Stomach (tissue), 19 donors: ENCODE measurements at places on chromosomes 4 and X. TPM values are rescaled to one million over a fixed set of nuclear protein-coding genes. Genes with fewer than 3 reads are reported as not detected.

Gene AREG
- total RNA-seq = 12.7 TPM

Gene NWD2
- under 0.01 TPM for total RNA-seq

Gene RRH
- total RNA-seq = not detected

Gene CYLC1
- not detected for total RNA-seq

Gene TMEM156
- total RNA-seq = 0.37 TPM

- H3K27ac ChIP-seq = peak overlapping the region; percentile 40
- peaks cover 17% of the 10 kb centered on the region for H3K4me1 ChIP-seq
- no peaks in the 10 kb centered on the region for H3K27me3 ChIP-seq
Measured at GRCh38 chr4:137526681-137527080, 5.6 kb downstream of the PCDH18 start.

DNA sequence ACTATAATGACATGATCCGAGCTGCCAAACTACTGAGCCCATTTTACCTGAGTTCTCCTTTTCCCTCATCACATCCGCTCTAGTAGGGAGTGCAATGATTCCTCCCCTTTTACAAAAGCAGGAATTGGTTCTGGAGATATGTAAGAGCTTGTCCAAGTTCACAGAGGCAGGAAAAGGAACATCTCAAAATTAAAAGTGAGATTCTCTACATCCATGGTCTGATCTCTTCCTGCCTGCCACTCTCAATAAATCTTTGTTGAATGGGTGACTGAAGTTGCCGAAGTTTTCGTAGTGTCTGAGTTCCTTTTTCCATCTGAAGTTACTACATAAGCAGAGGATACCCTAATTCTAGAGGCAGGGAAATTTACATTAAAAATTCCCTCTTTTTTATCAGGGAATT, at the start of gene FGFBP1:
FGFBP1 (minus strand) TSS at position 101 of the 400 bp plus-strand sequence. CDS start 2,108 bp downstream, outside the sequence.
- no peak for DNase-seq
- no peaks in the 10 kb centered on the region for H3K36me3 ChIP-seq
- H3K4me3 ChIP-seq = no peak within 1 kb of the TSS
- no peaks in the 10 kb centered on the region for H3K27me3 ChIP-seq

DNA sequence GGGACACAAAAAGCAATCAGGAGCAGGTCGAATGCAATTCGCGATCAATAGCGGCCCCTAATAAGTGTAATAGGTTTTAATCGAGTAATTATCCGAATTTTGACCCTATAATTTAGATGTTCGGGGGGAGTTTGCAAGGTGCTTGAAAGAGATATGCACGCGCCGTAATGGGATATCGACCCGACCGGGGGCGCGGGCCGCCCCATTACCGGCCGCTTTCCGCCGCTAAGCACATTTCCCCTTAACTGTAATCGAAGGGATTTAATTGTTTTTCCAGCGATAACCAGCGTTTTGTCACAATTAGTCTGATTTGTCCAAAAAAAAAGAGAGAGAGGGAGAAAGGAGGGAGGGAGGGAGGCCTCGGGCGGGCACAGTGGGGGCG, 997 bp downstream of the NKX1-1 start:
- H3K4me1 ChIP-seq = peaks cover 17% of the 10 kb centered on the region
- H3K27me3 ChIP-seq = peaks cover 81% of the 10 kb centered on the region
- H3K4me3 ChIP-seq = no peak overlapping the region
- no peak overlapping the region for H3K27ac ChIP-seq
- no peak for DNase-seq
- H3K36me3 ChIP-seq = no peaks in the 10 kb centered on the region

DNA sequence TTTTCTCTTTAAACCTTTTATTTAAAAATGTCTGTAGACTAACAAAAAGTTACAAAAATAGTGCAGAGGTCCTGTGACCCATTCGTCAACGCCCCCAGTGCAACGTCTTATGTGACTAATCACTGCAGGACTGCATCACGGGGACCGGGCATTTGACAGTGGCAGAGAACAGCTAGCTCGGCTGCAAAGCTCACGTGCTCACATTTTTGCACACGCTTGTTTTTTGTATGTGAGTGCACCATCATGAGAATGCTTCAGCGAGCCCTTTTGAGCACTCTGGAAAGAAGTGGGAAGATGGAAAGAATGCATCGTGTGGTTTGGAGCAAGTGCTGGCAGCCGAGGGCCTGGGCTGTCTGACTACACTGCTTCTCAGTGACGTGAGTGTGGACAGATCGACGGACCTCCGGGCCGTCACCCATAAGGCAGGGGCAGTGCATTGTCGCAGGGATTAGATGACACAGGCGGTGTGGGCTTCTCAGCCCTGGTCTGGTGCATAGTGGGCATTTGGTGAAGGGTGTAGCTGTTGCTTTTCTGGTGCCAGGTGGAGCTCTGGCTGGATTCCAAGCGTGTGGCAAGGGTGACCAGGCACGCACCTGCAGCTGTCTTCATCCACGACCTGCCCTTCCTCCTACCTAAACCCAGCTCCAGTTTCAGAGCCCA, 17.7 kb downstream of the SPON2 start:
- H3K36me3 ChIP-seq = no peaks in the 10 kb centered on the region
- peak overlapping the region; percentile 35 for H3K27ac ChIP-seq
- H3K4me3 ChIP-seq = no peak overlapping the region
- H3K4me1 ChIP-seq = peaks cover 31% of the 10 kb centered on the region

DNA sequence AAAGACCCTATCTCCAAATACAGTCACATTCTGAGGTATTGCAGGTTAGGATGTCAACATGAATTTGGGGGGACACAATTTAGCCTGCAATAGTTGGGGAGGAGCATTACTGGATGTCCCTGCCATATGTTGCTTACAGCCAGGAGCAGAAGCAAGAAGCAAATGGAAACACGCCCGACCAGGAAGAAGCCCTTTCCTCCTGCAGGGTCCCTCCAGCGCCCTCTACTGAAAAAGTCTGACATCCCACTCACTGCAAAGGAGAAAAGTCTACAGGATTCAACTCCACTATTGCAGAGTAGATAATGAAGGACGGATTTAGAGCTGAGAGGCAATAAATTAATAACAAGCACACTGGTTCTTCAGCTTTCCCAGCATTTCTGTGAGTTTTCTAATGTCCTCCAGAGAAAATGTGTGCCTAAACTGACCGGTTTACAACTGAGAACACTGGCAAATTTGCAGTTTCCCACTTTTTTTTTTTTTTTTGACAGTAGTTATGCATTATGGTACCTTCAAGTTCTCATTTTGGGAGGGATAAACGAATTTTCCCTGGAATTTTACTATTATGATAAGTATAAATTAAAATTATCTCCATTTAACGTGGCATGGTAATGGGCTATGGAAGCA, 31.7 kb downstream of the COQ2 start:
- no peaks in the 10 kb centered on the region for H3K36me3 ChIP-seq
- no peak overlapping the region for H3K27ac ChIP-seq
- H3K4me3 ChIP-seq = no peak overlapping the region
- peaks cover 20% of the 10 kb centered on the region for H3K4me1 ChIP-seq
- no peaks in the 10 kb centered on the region for H3K27me3 ChIP-seq

DNA sequence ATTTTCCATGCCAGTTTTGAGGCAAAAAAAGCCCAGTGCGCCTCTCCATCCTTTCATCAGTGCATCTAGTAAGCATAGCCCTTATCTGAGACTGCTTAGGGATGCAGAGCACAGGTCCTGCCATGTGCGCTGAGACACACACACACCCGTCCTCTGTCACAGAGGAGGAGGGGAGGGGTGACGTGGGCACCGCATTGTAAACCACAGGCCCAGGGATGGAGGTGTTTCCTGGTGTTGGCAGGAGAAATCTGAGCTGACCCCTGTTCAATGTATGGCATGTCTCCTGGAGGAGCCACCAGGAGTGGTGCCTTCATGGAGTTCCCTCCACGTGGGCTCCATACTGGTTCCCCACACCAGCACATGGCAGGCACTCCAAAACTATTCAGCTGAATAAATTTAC, 65.8 kb upstream of the HELT start:
- H3K27me3 ChIP-seq = peaks cover 13% of the 10 kb centered on the region
- no peak overlapping the region for H3K27ac ChIP-seq
- no peaks in the 10 kb centered on the region for H3K4me1 ChIP-seq
- H3K4me3 ChIP-seq = no peak overlapping the region
- DNase-seq = no peak

DNA sequence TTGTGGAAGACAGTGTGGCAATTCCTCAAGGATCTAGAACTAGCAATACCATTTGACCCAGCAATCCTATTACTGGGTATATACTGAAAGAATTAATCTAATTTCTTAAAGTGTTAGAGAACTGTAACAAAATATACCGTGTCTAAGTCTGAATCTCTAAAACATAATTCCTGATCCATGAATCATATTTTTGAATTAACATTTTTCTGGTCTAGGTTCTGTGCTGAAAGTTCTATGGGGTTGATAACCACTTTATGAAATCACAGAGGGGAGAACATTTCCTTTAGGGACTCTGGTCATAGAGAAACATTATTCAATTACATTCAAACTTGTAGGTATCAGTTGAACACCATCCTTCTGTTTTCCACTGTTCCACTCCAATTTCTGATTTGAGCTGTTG, 91.9 kb upstream of the ETNPPL start:
- no peak overlapping the region for H3K27ac ChIP-seq
- DNase-seq = no peak
- H3K4me1 ChIP-seq = no peaks in the 10 kb centered on the region
- no peaks in the 10 kb centered on the region for H3K36me3 ChIP-seq

GRCh38 chrX:40291553-40291952, 193.8 kb upstream of the BCOR start:
- no peak for DNase-seq
- no peaks in the 10 kb centered on the region for H3K36me3 ChIP-seq
- H3K27me3 ChIP-seq = no peaks in the 10 kb centered on the region
- no peak overlapping the region for H3K27ac ChIP-seq
- H3K4me3 ChIP-seq = no peak overlapping the region

DNA sequence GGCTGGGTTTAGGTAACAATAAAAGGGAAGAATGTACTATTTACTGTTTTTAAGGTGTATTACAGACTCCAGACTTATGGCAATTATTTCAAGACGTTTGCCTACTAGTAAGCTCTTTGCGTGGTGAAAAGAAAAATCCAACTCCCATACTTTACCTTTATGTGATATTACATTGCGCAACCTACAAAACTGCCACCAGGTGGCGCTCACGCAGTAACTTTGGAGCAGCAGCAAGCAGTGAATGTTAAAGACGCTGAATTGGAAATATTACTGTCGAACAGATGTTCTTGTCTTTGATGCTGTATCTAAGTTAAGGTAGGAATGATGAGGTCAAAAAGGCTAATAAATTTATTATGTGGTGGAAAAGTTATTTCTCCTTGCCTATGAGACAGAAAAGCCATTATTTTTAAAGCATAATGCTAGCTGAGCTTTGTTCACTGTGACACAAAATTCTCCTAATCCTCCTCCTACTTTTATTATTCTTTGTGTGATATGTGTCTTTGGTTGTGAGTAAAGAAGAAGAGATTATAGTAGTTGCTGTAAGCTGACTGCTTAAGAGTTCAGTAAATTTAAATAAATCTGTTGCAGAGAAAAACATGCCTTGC, 1099.8 kb upstream of the TENM3 start:
- no peaks in the 10 kb centered on the region for H3K27me3 ChIP-seq
- H3K4me1 ChIP-seq = no peaks in the 10 kb centered on the region
- H3K27ac ChIP-seq = no peak overlapping the region
- H3K36me3 ChIP-seq = no peaks in the 10 kb centered on the region

- H3K4me1 ChIP-seq = no peaks in the 10 kb centered on the region
- H3K36me3 ChIP-seq = no peaks in the 10 kb centered on the region
- peak; percentile 80 for DNase-seq
- H3K27ac ChIP-seq = peak overlapping the region; percentile 24
Measured at GRCh38 chr4:129545599-129546278, 449.8 kb downstream of the C4orf33 start.

- H3K27me3 ChIP-seq = no peaks in the 10 kb centered on the region
- H3K27ac ChIP-seq = no peak overlapping the region
- no peak overlapping the region for H3K4me3 ChIP-seq
Measured at GRCh38 chr4:122661176-122662160, 40.6 kb upstream of the IL21 start.

DNA sequence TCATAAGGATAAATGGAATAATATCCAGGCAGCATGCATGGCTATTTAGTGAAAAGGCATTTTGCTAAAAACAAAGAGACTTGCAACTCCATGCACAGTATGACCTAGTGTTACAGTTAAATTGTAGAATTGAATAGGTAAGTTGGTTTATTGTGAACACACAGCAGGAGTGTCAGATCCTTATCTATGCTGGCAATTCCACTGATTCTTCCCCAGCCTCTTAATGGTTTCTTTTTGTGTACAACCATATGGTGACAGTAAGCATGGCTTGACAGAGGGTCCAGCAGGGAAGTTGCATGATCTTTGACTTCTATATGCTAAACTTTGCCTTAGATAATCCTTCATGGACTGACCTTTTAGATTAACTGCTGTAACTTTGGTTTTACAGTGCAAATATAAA, 936.6 kb upstream of the EPHA5 start:
- H3K4me1 ChIP-seq = no peaks in the 10 kb centered on the region
- H3K27me3 ChIP-seq = no peaks in the 10 kb centered on the region
- no peak overlapping the region for H3K4me3 ChIP-seq
